GM23248 (cell line): ENCODE measurements at places on chromosomes 4 and X. TPM values are rescaled to one million over a fixed set of nuclear protein-coding genes. Genes with fewer than 3 reads are reported as not detected.

- DNase-seq: no peak
Observed at GRCh38 chr4:100631281-100631968, 113.6 kb upstream of the EMCN start.

- DNase-seq: peak; percentile 84
Observed at GRCh38 chrX:134670134-134670924, 12.1 kb upstream of the PLAC1 start.

GRCh38 chr4:57187246-57187645, 77.1 kb upstream of the IGFBP7 start:
- peak; percentile 71 for DNase-seq

GRCh38 chrX:39170464-39170863, 369.2 kb downstream of the MID1IP1 start:
- no peak for DNase-seq

GRCh38 chr4:174592256-174592984, 70.1 kb upstream of the HPGD start:
- peak; percentile 14 for DNase-seq

- DNase-seq: no peak
Observed at GRCh38 chrX:71453056-71453455, 79.8 kb upstream of the OGT start.

GRCh38 chr4:57554556-57555092, 444.4 kb upstream of the IGFBP7 start:
- no peak for DNase-seq

DNA sequence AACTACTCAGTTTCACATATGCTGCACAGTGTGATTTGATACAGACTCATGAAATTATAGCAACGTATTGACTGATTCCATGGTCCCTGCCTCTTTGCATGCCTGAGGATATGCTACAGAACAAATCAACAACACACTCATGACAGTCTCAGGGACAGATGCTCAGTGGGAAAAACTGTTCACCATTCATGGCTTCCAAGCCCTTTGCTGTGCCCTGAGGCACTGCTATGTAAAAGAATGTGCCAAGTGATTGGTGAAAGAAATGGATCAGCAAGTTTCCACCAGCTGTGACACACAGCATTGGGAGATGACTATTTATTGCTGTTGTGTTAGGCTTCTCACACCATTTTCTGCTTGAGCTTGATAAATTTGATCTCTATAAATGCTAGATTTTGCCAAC, 825.6 kb upstream of the INTU start:
- peak; percentile 42 for DNase-seq

DNA sequence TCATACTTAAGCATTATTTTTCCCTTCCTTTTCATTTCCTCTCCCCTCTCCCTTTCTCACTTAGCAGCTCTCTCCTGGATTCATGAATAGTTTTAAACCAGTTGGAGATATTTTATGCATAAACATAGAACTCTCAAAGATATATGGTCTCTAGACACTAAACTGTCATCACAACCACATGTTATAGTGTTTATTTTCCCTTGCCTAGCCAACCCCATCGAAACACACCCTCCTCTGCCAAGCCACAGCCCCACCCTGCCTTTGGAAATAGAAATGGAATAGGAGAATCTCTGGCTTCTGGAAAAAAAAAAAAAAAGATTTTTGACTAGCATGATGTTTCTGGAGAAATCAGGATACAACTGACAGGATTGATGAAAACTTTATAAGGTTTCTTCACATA, 64.8 kb upstream of the RBPJ start:
- peak; percentile 47 for DNase-seq

- no peak for DNase-seq
Observed at GRCh38 chr4:151292038-151292437, 15.1 kb downstream of the PRSS48 start.

DNA sequence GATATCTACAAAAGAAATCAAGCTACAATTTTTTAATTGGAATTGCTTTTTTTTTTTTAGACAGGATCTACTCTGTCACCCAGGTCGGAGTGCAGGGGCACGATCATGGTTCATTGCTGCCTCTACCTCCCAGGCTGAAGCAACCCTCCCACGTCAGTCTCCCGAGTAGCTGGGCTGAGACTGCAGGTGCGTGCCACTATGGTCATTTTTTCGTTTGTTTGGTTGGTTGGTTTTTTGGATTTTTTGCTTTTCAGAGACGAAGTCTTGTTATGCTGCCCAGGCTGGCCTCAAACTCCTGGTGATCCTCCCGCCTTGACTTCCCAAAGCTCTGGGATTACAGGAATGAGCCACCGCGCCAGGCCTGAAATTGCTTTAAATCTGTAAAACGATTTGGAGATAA, 15.6 kb downstream of the RGN start:
- DNase-seq: no peak

GRCh38 chr4:151997461-151997860, 236.7 kb upstream of the GATB start:
- no peak for DNase-seq

- DNase-seq: no peak
Observed at GRCh38 chrX:82591421-82591820, 916.7 kb upstream of the POU3F4 start.

DNA sequence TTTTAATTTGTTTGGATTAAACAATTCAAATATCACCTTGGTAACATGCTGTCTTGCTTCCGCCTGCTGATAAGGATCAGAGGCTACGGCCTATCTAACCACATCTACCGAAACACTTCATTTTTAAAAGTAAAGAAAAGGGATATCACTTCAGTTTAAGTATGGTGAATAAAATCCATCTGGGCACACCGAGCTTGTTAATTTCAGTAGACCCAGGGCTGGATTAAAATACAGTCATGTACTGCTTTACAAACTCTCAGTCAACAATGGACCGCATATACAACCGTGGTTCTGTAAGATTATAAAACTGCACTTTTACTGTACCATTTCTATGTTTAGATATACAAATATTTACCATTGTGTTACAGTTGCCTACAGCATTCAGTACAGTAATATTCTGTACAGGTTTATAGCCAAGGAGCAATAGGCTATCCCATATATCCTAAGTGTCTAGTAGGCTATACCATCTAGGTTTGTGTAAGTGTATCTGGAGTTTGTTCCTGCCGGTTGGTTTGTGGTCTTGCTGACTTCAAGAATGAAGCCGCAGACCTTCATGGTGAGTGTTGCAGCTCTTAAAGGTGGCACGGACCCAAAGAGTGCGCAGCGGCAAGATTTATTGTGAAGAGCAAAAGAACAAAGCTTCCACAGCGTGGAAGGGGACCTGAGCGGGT, 40.0 kb downstream of the SEPTIN11 start:
- DNase-seq: no peak

DNA sequence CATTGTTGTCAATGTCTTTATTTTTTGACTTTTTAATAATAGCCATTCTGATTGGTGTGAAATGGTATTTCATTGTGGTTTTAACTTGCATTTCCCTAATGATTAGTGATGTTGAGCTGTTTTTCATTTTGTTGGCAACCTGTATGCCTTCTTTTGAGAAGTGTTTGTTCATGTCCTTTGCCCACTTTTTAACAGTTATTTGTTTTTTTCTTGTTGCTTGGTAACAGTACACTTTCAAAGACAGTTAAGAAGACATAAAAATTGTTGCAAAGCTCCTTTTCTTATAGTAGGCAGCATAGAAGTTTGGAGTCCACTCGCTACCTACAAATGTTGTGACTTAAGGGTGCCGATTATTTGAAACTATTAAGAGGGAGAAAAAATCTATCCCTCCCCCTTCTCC, 48.7 kb upstream of the SLC7A11 start:
- DNase-seq: no peak

DNA sequence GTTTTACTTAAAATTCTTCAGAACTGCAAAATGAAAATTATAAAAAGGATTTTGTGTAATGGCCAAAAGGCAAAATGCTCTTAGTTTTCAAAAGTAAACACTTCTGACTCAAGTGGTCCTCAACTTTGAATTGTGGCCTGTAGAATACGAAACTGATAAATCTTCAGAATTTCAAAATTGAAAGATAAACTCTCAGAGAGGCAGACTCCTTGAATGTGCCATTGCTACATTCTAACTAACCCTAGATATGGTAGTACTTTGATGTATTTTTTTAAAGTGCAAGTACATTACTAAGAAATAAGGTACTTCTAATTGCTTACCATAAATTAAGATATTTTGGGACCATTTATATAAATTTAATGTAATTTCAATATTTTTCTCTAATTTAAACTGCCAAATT, 44.4 kb downstream of the TNIP3 start:
- no peak for DNase-seq

GRCh38 chr4:147843162-147843561, 111.3 kb downstream of the ARHGAP10 start:
- no peak for DNase-seq

GRCh38 chrX:20668550-20668949, 401.8 kb upstream of the RPS6KA3 start:
- no peak for DNase-seq

GRCh38 chr4:18180892-18181291, 159.3 kb upstream of the LCORL start:
- DNase-seq: no peak

DNA sequence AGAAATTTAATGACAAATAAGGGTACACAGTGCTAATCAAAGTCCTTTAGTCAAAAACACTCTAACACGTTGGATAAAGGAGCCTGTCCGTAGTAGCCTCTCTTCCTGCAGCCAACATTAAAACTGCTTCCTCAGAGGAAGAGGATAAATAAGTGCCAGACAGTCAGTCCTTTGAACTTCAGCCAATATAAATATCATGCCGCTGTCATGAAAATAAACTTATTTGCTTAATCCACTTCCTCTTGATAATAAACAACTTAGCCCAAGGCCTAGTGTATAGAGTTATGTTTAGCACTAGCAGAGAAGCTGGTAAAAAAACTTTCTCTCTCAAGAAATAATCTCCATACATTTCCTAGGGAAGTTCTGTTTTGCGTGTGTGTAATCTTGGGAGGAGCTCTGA, 196.7 kb downstream of the HS3ST1 start:
- DNase-seq: no peak

DNA sequence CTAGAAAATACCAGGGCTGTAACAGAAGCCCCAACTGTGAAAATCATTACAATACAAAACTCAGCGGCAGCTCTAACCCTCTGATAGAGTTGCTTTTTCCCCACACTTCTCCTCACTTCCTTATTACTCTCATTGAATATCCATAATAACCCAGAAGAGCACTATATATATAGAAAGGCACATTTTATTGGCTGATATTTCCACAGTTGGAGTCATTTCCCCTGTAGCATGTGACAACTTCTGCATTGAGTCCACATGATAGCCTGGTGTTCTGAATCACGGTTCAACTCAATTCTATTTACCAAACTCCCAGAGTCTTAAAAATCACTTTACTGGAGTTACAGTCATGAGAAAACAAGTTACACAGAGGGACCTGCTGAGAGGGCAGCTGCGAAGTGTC, 46.6 kb upstream of the NWD2 start:
- no peak for DNase-seq

- peak; percentile 71 for DNase-seq
Observed at GRCh38 chr4:25439918-25440477, 62.9 kb downstream of the ANAPC4 start.

DNA sequence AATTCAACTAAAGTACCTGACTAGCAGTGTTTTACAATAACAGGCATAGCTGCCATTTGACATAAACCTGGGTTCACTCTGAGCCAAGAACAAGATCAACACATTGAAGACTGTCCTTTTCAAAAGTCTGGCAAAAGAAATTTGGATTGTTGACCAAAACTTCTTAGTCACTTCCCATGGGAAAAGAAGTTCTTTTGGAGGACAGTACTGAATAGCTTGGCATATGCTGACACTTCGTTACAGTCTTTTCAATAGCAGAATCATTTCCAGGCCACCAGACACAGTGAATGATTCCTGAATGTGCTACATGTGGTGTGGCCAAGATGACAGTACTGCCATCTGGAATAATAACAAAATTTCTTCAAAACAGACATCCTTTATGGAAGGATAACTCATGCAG, 560.3 kb downstream of the GRID2 start:
- no peak for DNase-seq

- DNase-seq: no peak
Observed at GRCh38 chr4:24993551-24994080, 37.1 kb downstream of the LGI2 start.

DNA sequence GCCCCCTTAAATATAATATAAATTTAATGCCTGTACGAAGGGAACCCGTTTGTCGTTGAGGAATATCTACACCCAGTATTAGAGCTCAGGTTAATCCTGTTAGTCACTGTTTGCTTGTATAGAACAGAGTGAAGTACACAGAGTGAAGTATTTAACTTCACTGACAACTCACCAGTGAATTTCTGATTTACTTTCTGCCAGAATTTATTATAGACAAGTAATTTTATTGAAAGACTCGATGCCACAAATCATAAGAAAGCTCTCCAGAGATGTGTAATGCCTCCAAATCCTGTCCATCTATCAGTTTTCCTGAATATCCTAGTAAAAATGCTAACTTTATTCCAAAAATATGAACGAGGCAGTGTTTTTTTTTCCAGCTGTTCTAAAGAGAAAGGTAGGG, 1.6 kb downstream of the GAB1 start:
- peak; percentile 25 for DNase-seq

- no peak for DNase-seq
Observed at GRCh38 chrX:129706400-129707072, 32.2 kb upstream of the XPNPEP2 start.

- DNase-seq: no peak
Observed at GRCh38 chr4:160835789-160836188, 1328.0 kb downstream of the FSTL5 start.

DNA sequence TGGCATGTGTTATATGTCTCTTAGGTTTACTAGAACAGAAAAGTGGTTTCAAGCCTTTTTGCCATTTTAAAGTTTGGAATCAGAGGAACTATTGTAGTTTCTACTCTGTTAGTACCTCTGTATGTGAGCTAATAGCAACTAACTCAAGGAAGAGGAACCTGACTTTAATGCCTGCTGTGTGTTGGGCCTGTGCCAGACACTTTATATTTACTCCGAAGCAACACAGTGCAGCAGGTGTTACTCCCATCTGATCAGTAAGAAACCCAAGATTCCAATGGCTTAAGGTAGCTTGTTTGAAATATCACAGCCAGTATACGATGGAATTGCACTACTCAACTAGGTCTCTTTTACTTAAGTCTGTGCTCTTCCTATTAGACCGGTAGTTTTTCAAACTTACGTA, 79.2 kb downstream of the USP9X start:
- no peak for DNase-seq

DNA sequence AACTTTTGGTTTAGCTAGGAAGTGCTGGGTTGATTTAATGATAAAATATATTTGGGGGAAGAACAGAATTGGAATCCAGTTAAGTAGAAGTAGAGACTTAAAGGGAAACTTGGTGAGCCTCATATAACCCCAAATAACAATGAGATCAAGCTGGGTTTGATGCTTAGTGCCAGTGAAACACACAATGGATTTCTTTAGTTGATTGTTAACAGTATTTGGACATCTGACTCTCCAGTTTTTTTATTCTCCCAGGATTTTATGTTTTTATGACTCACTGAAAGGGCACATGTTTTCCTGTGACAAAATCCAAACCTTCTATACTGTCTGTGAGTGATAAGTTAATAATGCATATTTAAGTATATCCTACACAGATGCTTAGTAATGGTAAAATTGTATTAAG, 2.7 kb upstream of the NEUROG2 start:
- DNase-seq: no peak

- no peak for DNase-seq
Observed at GRCh38 chrX:27815209-27815608, 7.4 kb downstream of the MAGEB10 start.

Gene MAGEA8
- polyA plus RNA-seq: not detected in 2 replicates

Gene RELL1
- 7.7 TPM in 2 replicates for polyA plus RNA-seq

Gene GNRHR
- 0.08 TPM in 1 of 2 replicates, not detected in the other for polyA plus RNA-seq

Gene MAGEE1
- 0.39 and 0.60 TPM in 2 replicates for polyA plus RNA-seq

Gene ANXA10
- polyA plus RNA-seq: 0.27 and 0.44 TPM in 2 replicates

Gene KLB
- not detected in 2 replicates for polyA plus RNA-seq

Gene SCOC
- polyA plus RNA-seq: 120 and 124 TPM in 2 replicates

Gene MRPL1
- 21.5 and 23.2 TPM in 2 replicates for polyA plus RNA-seq
